ENCODE measurements at places on chromosomes 12 and 14.
A peak's percentile ranks its signal among the peaks of the same experiment; 100 is the strongest.

DNA sequence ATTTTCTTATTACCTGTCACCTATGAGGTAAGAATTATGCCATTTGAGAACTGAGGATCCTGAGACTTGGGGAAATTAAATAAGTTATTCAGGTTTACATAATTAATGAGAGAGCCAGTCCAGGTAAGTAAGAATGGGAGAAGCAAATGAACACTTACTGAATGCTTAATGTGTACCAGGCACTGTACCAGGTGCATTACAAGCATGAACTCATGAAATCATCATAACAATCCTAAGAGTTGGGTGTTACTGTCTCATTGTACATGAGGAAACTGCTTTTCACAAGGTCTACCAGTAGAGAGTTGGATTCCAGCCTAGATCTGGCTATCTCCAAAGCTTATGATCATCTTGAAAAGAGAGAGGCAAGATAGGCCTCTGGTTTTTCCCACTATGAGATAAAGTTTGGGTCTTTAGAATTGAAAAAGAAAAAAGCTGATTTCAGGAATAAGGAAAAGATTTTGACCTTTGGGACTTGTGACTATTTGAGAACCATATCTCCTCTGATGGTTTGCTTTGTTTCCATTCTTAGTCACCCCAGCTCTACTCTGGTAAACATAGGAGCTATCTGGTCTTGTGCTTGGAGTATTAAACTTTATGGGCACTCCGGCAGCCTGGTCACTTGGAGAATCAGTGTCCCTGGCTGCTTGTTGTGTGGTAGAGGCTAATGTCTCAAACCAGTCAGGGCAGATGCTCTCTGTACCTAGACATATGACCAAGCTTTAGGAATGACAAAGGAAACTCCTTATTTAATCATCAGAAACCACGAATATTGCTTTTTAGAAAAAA, 48.0 kb downstream of the PTHLH start:
- no peak for DNase-seq

DNA sequence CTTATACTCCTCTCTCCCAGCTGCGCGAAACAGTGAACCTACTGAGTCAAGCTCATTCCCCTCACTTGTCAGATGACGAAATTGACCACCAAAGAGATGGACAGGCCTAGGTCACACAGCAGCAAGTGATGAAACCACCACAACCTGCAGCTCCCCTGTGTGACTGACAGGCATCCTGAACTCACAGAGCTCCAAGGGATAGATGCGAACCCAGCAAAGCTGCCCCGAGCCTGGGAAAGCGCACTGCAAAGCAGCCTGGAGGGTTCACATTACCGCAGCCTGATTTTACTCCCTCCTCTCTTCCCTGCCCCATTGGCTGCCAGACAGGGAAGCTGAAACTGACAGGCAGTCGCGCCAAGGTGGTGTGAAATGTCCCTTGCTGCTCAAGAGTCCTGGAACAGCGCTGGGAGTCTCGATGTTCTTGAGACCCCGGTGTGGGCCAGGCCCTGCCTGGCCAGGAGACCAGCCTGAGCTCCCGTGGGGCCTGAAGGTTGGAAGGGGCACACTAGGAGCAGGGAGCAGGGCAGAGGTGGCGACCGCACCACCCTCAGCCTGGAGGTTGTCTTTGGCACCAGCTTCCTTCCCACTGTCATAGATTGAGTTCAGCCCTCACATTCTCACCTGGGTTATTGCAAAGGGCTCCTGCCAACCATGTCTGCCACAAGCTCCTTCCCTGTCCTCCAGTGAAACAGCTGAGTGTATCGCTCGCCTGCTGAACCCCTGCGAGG, 36.3 kb downstream of the SNRNP35 start:
- DNase-seq: no peak

GRCh38 chr14:76653875-76654572, 107.2 kb upstream of the VASH1 start:
- DNase-seq: no peak

DNA sequence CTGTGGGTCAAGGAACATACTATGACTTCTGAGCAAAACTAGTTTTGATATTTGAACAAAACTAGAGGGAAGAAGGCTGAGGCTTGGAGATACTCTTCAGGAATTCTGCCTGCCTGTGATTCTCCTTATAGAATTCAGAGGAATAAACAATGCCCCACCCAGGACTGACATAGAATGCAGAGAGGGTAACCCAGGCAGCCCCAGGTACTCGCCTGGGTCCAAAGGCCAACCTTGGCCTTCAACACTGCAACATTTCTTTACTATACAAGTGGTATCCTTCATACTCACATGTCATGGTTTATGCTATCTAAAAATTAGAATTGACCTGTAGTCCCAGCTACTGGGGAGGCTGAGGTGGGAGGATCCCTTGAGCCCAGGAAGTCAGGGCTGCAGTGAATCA, 217.0 kb upstream of the FOXN3 start:
- DNase-seq: no peak

GRCh38 chr12:59699421-59700152, 103.8 kb downstream of the SLC16A7 start:
- no peak for DNase-seq

GRCh38 chr12:3242199-3242863, 165.2 kb downstream of the TSPAN9 start:
- no peak for DNase-seq

- no peak for DNase-seq
Measured at GRCh38 chr12:113134071-113134470, 1.5 kb downstream of the RASAL1 start.

GRCh38 chr12:47312808-47313426, 233.2 kb upstream of the AMIGO2 start:
- DNase-seq: no peak

DNA sequence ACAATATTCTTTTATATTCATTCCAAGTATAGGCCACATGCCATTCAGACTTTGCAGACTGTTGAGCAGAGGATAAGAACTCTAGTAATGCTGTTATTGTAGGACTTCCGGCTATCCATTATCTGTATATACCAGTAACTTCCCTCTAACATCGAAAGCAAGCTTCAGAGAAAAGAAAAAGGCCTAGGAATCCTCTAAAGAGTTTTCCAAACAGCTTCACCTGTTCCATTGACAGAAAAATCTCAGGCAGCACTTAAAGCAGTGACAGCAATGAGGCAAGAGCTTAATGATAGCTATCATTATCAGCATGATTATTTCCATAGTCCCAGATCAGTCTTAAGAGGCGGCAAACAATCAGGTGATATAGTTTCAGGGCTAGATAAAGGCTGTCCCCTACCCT, 1.8 kb downstream of the CPNE8 start:
- DNase-seq: no peak

GRCh38 chr14:98958048-98958631, 313.9 kb downstream of the BCL11B start:
- DNase-seq: no peak

DNA sequence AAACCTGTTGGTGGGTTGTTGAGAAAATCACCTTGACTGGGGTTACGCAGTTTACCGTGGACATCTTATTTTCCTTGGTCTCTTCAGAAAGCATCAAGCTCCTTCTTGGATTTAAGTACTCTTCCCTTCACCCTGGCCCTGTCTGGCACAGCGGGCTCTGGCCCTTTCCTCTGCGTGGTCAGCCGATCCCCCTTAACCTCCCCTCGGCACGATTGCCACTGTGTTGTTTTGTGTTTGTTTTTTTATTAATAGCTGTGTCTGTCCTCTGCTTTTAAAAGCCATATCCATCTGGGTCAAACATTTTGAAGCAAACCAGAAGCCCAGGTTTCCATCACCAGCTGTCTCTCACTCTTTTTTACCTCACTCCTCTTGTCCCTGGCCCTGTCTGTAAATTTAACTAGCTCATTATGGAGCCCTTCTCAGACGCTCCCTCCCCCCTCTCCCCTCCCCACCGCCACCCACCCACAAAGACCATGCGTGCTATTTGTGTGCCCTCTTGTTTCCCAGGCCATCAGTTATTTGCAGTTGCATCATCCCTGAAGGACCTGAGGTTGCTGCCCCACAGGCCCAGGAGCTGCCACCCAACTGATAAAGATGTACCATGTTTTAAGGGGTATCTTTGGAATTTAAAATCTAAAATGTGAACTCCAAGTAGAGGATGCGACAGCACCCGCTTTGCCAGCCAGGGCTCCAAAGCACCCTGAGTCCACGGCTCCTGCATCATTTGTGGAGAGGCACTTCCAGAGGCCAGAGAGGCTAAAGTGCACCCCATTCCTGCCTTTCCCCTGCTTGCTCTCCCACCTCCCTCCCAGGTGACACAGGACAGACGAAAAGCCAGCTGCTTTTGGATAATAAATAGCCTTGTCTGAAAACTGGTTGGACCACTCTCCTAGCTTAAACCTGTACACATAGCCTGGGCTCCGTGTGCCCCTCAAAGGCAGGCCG, 3.9 kb downstream of the BCL11B start:
- peak; percentile 27 for DNase-seq

DNA sequence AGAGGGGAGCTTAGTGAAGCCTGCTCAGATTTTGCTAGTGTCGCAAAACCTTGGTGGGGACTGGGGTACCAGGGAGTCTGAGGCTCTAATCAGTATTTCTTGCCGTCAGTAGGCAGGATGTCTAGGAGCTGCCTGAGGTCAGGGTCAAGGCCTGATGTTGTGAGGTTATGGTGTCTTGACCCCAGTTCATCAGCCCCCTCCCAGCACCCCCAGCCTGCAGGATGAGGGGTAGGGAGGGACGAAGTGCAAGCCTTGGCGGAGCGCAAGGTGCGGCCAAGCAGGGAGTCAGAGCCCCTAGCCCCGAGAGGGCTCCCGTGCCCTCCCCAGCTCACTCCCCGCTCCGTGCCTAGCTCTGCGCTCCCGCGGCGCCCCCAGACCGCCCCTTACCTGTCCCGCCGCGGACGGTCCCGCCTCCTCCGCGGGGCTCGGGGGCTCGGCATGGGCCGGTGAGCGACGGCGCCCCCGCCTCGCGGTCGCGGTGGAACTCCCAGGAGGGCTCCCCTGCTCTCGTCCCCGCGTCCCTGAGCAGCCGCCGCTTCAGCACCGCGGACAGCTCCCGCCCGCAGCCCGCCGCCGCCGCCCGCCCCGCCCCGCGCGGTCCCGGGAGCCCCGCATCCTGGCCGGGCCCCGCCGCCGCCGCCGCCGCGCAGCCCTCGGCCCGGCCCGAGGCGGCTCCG, 347 bp downstream of the SYNDIG1L start:
- peak; percentile 30 for DNase-seq

DNA sequence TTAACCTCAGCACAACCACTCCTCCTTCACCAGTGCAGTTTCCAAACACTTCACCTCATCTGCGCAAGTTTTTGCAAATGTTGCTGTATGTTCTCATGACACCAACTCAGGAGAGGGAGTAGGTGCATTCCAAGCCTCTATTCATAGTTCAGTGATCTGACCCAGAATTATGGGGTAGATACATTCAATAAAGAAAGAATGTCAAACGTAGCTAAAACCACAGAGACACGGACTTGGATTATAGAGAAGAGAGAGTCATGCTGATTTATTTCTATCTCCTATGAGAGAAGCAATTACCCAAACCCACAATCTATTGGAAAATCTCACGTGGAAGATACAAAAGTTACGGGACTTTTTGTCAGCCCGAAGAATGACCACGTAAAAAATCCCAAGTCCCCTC, 1006.0 kb upstream of the TMEM132C start:
- no peak for DNase-seq

GRCh38 chr14:31164115-31164514, 43.5 kb downstream of the HECTD1 start:
- DNase-seq: no peak

DNA sequence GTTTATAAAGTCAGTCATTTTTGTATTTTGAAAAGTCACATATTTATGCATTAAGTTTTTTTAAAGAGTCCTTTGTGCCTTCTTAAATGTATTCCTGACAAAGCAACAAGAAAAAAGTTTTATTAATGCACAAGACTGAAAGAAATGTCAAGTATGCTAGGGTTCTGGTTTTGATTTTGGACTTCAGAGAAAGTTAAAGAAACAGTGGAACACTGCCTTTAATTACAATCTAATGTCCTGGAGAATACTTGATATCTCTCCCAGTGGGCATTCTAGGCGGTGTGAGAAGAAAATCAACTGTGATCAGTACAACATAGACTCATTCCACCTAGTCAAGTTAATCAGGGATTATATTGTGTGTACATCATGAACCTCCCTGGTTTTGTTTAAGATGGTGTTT, 49.9 kb downstream of the PRICKLE1 start:
- DNase-seq: no peak

- no peak for DNase-seq
Measured at GRCh38 chr14:90053044-90053443, 8.8 kb upstream of the KCNK13 start.

DNA sequence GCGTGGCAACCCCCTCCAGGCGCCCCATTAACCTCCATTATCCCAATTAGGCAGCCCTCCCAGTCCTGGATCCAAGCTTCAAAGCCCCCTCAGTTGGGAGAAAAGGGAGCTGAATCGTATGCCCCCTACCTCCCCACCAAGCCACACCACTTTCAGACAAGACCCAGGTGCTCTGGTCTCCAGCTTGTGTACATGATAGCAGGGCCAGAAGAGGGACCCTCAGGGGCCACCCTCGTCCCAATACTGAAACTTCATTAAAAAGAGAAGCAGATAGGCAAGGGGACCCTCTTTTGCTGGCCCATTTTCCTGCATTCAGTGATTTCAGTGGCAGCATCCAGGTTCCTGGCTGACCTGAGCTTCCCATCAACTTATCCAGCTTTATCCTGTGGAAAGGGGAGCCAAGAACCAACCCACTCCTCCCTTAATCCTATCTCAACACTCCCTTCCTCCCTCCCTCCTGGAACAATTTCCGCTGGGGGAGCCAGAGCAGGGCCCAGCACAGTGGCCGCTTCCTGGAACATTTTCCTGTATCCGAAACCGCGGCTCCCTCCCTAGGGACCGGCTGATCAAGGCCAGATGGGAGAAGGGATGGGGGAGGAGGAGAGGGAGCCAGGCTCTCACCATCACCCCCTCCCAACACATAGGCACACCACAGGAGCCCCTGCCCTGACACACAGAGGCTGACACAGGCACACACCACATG, 9.5 kb upstream of the SP7 start:
- no peak for DNase-seq

- DNase-seq: no peak
Measured at GRCh38 chr12:77681726-77682125, 149.0 kb upstream of the NAV3 start.

DNA sequence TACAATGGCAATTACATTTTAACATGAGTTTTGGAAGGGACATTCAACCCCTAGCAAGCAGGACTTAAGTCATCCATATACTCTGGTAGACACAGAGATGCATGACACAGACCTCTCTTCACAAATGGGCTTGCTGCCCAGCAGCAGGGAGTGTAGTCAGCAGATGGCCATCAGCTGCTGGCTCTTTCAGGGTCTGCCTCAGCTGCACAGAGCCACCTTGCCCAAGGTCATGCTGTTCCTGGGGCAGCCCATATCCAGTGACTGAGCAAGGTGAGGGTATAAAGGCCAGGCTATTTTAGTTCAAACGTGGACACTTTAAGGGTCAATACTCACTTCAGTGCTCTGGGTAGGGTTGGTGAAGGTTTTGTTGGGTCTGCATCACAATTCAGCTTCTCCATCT, 58.3 kb upstream of the JDP2 start:
- DNase-seq: no peak

- DNase-seq: no peak
Measured at GRCh38 chr14:22096514-22096895, 422.9 kb upstream of the OR4E1 start.

GRCh38 chr14:55697414-55697861, 117.4 kb downstream of the KTN1 start:
- DNase-seq: no peak
